ENCODE measurements at places on chromosomes 5 and 9. TPM values are rescaled to one million over a fixed set of nuclear protein-coding genes. Genes with fewer than 3 reads are reported as not detected.

GRCh38 chr5:95043648-95044047, 241.2 kb downstream of the MCTP1 start:
- DNase-seq = peak; percentile 40

DNA sequence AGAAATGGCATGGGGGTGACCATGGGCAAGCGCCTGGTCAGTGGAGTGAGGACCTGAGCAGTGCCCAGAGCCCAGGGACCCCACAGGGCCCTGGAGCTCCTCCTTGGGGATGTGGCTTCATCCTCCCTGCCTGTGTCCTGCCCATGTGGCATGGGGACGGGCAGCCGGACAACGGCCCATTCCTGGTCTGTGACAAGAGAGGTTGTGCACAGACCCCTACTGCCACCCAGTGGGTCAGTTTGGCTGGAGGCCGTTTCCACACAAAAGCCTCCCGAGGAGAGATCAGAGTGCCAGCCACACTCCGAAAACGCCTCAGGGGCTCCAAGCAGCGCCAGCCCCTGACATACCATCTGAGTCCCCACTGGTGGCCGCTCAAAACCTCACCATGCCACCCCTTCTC, 19.8 kb downstream of the SLC6A18 start:
- DNase-seq = no peak

DNA sequence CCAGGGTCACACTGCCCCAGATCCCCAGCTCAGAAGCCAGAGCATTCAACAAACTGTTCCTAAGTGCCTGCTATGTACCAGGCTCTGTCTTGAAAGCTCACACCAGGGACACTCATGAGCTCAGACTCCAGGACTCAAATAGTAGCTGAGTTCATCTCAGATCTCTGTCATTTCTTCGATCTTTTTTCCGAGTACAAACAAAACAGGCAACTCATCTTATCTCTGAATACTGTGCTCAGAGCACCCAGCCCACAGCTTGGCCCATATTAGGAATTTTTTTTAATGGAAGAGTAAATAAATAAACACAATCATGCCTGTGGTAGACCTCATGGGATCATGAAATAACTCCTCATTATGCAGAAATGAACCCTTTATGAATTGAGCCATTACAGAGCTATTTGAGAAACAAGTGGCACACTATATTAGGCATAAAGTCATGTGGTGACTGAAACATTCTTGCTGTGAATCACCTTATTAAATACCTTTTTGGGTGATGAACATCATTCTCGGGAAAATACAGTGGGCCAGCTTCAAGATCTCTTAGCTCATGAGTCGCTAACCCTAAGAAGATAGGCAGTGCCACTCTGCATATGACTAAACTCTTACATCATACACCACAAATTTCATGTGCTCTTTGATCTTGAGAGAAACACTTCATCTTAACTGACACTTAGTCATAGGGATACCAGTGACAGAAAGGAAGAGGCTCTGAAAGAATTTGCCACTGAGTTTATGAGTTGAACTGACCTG, 9.9 kb downstream of the SH3RF2 start:
- no peak for DNase-seq

GRCh38 chr9:82722561-82722960, 340.4 kb downstream of the RASEF start:
- no peak for DNase-seq

Gene CDX1
- total RNA-seq = not detected

Measured in G401 (cell line).